ENCODE measurements at places on chromosomes 16 and 17.

DNA sequence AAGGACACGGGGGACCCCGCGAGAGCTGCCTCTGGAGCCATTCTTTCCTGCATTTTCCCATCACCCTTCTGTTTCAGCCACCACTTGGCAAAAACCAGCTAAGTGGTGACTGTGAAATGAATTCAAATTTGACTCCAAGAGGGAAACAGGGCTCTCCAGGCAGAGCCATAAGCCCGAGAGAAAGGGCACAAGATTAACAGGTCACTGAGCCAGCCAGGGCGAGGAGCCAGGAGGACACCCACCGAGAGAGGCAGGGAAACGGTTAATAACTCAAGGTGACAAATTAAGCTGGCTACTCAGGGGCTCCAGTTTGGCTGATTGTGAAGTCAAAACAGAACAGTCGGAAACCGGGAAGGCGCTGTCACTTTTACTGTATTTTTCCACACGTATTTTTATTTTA is 67.8 kb upstream of the SOX9 start:
- no peak for DNase-seq

DNA sequence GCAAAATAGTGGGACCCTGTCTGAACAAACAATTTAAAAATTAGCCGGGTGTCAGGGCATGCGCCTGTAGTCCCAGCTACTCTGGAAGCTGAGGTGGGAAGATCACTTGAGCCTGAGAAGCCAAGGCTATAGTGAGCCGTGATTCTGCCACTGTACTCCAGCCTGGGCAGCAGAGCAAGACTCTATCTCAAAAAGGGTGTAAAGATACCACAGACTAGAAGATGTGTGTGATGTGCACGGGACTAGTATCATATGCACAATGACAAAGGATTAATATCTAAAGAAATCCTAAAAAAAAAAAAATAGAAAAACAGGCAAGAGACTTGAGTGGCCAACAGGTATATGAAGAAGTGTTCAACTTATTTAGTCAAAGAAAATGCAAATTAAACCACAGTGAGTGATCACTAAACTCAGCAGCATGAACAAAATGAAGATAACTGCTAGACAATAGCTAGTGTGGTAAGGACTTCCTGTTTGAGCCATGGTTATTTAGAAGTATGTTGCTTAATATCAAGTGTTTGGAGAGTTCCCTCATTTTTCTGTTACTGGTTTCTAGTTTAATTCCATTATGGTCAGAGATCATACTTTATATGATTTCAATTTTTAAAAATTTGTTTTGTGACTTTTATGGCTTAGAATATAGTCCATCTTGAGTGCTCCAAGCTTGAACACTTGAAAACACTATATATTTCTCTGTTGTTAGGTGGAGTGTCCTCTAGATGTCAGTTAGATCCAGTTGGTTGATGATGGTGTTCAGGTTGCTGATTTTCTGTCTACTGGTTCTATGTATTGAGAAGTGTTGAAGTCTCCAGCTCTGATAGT is 14.7 kb upstream of the SLX4 start:
- no peak for DNase-seq

GRCh38 chr17:70230850-70231640 is 61.7 kb downstream of the KCNJ2 start:
- DNase-seq, result no peak

DNA sequence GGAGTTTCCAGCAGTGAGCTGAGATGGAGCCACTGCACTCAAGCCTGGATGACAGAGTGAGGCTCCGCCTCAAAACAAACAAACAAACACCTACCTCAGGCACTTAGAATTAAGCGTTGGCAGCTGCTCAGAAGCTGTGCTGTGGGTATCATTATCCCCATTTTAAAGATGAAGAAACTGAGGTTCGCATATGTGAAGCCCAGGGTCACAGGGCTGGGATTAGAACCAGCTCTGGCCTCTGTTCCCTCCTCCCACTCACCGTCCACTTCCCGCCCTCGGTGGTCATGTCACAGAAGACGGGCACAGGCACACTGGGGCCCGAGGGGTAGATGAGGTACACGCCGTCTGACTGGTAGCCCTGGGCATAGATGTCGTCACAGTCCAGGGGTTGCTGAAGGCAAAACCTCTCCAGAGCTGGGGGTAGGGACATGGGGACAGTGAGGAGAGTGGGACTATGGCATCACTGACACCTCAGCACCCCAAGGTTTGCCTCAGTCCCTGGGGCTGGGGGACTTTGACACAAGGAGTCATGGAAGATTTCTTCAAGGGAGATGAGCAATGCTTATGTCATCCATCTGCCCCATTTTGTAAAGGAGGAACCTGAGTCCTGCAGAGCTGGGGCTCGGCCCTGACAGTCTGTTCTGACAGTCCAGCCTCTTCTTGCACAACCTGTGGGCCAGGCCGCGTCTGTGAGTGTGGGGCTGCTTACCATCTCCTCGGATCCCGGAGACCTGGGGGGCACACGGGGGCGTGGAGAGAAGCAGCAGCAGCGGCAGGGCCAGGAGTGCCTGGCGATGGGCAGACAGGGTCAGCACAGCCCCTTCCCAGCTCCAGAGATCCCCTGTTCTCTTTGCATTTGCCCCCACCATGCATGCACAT is 700 bp downstream of the MFAP4 start:
- DNase-seq, result peak; percentile 85

- peak; percentile 20 for DNase-seq
Measured at GRCh38 chr17:4043862-4044261, 79.6 kb upstream of the ATP2A3 start.

- DNase-seq, result no peak
Measured at GRCh38 chr16:78815713-78816112, 716.3 kb downstream of the WWOX start.

- no peak for DNase-seq
Measured at GRCh38 chr17:16381496-16381820, 567 bp downstream of the UBB start.

DNA sequence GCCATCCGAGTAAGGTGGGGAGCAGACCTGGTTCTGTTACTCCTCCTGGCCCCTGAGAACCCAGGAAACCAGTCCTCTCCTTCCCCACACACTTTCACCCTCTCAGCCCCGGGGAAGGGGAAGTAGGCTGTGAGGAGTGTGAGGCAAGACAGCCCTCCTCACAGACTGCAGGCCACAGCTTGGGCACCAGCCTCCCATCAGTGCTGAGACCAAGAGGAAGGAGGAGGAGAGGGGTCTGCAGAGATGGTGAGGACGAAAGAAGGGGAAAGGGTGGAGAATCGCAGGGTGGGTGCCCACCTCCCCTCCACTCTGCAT is 7.0 kb downstream of the G6PC3 start:
- DNase-seq, result no peak

- no peak for DNase-seq
Measured at GRCh38 chr16:28543072-28543471, 4.3 kb upstream of the NUPR1 start.

DNA sequence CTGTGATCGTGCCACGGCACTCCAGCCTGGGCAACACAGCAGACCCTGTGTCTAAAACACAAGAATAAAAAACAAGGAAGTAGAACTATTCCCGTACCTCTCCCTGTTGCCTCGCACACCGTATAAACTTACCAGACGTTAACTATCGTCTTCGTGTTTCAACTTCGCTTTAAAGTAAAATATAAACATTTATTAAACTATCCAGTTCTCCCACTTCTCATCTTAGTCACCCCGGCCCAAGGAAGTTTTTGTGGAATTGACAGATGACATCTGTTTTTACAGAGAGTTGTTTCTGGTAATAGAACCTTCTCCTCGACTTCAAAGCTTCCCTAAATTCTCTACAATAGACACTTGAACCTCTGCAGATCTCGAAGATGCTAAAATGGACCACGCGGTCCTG is 83.1 kb downstream of the NXN start:
- DNase-seq, result no peak

DNA sequence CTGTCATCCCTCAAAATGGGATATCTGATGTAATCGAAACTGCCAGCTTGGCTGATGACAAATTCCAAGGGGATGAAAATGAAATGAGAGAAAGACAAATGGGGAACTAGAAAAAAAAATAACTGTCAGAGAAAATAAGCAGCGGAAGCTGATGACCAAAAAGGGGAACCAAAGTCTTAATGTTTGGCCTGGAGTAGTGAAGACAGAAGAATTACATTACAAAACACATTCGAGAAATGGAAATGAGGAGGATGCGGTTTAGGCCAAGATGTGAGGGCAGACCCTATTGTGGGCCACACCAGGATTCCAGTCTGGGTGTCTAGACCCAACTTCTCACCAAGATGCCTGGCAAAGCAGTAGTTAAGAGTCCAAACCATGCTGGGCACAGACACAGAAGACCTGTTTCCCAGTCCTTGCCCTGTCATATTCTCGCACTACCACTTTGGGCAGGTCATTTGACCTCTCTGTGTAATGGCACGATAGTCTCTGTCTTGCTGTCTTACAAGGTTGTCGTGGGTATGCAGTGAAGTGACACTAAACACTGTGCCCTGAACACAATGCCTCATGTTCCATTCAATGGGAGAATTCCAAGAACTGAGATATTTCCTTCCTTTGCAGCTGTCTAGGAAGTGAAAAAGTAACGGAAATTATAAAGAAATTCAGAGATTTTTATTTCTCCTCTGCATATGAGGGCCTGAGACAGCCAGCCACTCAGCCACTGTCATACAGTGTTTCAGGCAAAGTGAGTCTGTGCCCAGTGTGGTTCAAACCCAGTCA is 12.3 kb upstream of the CCL2 start:
- DNase-seq, result no peak

DNA sequence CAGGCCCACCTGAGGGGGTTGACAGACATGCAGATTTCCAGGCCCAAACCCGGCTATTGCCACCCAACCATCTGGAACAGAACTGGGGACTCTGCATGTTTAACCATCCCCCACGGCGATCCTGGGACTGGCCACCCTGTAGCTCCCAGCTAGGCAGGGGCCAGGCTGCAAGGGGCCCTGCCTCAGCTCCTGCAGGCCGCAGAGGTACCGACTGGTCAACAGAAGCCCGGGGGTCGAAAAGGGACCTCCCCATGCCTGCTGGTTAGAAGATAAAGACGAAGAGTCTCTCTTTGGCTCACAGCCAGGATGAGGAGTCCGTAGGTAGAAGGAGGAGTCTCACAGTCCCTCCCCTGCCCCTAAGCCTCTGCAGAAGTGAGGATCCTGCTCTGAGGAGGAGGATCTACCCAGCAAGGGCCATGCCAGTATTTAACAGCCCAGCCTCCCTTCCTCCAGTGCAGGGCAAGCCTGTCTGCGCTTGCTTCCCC is 223.4 kb upstream of the TNRC6C start:
- DNase-seq, result no peak

GRCh38 chr17:39174920-39175694 is 9.1 kb upstream of the ARL5C start:
- DNase-seq, result peak; percentile 59

- DNase-seq, result no peak
Measured at GRCh38 chr16:81286190-81286589, 28.6 kb upstream of the GAN start.

DNA sequence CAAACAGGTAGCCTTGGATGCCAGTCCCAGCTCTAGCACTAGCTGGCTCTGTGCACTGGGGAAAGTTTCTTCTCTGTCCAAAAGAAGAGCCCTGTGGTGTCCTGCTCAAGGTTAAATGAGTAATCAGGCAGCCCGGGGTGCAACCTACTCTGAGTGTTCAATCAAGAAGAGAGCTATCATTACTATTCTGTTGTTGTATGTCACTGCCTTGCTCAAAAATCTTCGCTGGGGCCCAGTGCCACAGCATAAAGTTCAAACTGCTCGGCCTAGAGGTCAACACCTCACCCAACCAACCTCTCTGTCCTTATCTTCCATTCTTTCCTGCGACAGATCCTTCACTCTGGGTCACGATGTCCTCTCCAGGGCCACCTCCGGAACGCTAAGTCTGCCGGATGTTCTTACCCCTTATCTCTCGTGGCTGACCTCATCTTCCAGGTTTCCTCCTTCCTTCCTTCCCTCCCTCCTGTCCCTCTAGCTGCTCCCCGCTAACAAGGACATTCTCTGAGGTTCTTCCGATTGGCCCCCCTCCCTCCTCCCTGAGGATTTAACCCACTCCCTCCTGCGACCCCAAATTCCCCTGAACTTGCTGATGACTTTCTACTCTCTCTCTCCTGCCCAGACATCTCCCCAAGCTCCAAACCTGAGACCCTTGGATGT is 4.4 kb downstream of the FDXR start:
- DNase-seq, result peak; percentile 93

GRCh38 chr16:22372882-22373661 is 1.3 kb downstream of the CDR2 start:
- DNase-seq, result no peak

DNA sequence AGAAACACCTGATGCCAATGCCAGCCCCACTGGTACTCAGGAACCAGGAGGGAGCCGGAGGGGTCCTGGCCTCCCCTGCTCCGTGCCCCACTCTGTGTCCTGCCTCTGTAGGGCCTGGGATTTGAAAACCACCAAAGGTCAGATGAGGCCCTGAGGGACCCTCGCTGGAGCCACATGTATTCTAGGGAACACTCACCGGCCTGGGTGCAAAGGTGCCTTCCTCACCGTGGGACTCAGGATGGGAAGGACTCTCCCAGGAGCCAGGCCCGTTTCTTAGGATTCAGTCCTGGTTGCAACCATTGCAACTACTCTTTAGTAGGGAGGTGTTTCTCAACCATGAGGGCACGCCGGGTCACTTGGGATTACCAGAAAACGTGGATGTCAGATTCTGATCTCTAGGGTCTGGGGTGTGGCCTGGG is 74.6 kb downstream of the N4BP1 start:
- no peak for DNase-seq

DNA sequence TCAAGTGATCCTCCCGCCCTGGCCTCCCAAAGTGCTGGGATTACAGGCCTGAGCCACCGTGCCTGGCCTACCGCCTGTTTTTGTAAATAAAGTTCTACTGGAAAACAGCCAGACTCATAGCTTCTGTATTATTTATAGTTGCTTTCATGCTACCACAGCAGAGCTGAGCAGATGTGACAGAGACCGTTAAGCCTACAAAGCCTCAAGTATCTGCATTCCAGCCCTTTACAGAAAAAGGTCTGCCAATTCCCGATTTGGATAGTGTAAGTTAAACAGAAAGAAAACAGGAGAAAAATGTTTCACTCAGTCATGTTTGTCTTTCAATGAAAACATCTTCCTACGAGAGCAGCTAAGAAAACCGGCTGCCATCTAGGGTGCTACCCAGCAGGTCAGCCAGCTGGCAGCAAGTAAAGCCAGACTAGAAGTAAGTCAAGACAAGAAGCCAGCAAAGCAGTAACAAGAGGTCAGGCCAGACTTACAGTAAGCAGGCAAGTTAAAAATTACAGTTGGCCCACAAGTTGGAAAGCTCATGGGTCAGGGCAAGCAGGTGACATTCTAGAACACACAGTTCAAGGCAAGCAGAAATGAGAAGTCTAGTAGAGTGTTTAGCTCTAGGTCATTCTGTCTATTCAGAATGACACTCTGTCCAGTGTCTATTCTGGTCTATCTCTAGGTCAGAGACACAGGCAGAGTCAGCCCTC is 17.7 kb downstream of the NCBP3 start:
- no peak for DNase-seq

Data from adrenal gland (tissue), 19 donors.